ENCODE measurements at places on chromosomes 7 and 10.

- DNase-seq: no peak
Measured at GRCh38 chr10:110373059-110373458, 68.3 kb upstream of the SMNDC1 start.

DNA sequence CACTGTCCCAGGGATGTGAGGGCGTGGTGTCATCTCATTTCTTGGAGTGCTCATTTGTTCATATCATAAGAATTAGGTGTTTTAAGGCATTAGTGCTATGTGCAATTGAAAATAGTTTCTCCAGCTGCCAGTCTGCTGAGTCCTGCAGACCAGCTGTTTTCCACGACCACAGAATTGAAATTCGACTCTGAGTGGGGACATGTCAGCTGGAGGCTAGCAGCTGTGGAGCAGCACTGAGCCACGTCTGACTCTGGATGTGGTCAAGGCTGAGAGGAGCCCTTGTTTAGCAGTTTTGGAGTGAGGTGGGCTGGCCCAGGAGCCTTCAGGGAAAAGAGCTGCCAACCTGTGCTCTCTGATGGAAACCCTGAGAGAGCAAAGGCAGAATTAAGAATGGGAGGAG is 156.3 kb upstream of the GRB10 start:
- DNase-seq: no peak

DNA sequence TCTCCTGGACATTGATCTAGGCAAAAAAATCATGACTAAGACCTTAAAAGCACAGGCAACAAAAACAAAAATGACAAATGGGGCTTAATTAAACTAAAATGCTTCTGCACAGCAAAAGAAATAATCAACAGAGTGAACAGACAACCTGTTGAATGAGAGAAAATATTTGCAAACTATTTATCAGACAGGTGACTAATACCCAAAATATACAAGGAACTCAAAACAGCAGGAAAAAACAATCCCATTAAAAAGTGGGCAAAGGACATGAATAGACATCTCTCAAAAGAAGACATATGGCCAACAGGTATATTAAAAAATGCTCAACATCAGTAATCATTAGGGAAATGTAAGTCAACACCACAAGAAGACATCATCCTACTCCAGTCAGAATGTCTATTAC is 166.8 kb downstream of the MTERF1 start:
- DNase-seq: no peak

DNA sequence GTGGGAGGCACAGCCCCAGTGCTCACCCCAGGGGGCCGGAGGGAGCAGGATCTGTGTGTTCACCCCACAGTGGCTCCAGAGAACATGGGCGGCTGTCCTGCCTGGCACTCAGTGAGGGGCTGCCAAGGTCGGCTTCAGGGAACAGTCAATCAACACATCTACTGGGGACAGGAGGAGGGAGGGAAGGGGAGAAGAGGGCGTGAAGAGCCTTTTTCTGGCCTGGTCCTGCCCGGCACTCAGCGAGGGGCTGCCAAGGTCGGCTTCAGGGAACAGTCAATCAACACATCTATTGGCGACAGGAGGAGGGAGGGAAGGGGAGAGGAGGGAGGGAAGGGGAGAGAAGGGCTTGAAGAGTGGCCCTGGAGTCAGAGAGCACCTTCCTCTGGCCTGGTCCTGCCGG is 184.9 kb downstream of the ADARB2 start:
- DNase-seq: no peak

- no peak for DNase-seq
Measured at GRCh38 chr10:126439942-126440341, 51.7 kb upstream of the ADAM12 start.

- no peak for DNase-seq
Measured at GRCh38 chr10:119817991-119818888, 54.4 kb downstream of the MCMBP start.

DNA sequence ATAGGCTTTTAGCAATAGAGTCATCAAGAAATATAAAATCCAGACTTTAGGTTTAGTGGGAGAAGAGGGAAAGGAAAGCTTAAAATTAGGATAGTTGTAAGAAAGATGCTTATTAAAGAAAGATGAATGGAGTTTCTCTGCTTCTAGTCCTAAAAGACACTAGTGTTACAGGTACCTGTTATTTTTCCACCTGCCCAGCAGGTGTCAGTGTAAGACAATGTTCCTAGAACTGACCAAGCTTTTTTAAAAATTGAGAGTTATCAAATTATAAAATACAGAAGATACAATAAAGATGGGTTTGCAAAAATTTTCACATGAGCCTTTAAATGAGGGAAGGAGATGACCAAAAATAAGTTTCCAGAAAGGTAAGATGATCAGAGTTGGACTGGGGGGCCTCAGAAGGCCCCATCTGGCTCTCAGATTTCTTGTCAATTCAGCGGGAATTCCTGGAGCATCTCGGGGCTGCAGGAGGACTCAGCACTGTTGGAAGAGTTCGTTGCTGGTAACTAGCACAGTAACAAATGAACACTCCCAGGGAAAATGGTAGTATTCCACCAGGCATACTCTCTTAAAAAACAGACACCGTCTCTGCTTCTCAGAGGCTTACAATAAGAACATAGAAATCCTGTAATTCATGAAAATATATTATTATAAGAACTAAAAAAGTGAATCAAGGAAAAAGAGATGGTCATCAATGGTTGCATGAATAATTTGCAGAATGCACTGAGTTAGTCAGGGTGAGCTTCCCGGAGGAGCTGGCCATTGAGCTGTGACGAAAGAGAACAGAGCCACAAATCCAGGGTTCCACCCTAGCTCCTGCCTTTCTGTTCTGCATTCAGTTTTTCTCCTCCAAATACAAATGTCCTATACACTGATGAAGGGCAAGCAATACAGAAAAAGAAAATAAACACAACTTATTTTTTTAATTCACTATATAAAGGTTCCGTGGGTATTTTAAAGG is 71.8 kb upstream of the PIK3CG start:
- no peak for DNase-seq

DNA sequence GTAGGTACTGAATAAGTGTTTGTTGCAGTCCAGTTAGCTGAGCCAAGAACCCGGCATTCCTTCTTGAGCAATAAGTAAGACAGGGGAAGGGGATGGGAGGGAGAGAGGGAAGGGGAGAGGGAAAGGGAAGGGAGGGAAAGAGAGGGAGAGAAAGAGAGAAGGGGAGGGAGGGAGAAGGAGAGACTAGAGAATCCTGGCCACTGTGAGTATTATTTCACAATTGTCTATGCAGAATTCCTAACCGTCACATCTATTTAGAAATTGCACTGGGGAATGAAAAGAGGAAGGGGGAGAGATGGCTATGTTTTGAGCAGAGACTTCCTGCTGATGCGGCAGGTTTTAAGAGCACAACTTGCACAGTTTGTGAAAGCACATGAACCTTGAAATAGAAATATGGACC is 251.4 kb upstream of the ZMIZ1 start:
- DNase-seq: no peak

DNA sequence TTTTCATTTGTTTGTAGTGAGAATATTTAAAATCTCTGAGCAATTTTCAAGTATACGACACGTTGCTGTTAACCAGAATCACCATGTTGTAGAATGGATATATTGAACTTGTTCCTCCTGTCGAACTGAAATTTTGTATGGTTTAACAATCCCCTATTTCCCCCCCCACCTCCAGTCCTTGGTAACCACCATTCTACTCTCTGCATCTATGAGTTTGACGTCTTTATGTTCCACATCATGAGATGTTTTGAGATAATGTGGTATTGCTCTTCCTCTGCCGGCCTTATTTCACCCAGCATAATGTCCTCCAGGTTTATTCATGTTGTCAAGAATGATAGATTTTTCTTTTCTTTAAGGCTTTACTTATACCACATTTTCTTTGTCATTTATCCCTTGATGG is 17.4 kb upstream of the PRKCQ start:
- no peak for DNase-seq

GRCh38 chr7:1312136-1313070 is 79.7 kb downstream of the UNCX start:
- no peak for DNase-seq

DNA sequence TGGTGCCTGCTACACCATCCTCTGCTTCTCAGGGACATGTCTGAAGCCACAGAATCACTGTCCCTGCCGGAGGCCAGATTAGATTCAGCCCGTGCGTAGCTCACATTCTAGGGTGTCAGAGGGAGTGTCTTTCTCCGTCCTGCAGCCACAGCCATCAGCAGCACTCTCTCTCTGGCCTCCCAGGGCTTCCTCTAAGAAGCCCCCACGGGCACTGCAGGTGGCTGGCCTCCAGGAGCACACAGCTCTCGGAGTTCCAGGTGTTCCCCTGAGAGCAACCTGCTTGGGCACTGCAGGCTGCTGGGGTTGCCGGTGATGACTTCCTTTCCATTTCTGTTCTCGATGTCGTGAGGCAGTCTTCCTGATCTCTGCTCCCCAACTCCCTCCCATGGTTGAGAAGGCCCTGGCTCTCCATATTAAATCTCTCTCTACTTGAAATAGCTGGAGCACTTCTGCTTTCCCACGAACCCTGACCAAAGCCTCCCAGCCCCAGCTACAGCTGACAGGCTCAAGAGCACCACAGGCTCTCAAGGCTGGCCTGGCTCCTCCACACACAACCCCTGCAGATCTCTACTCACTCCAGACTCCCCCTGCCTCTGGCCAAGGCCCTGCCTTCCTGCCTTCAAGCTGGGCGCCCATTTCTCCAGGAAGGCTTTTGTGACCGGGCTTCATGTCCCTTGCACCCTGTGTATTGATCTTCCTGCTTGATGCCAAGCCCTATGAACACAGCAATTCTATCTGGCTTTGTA is 49.0 kb upstream of the TMEM72 start:
- no peak for DNase-seq

- no peak for DNase-seq
Measured at GRCh38 chr7:136530831-136531230, 337.6 kb upstream of the CHRM2 start.

- no peak for DNase-seq
Measured at GRCh38 chr10:120208488-120208887, 248.5 kb upstream of the PLPP4 start.

- DNase-seq: no peak
Measured at GRCh38 chr7:123792547-123792946, 43.7 kb upstream of the WASL start.

- DNase-seq: no peak
Measured at GRCh38 chr7:31002256-31002655, 38.5 kb downstream of the GHRHR start.

GRCh38 chr10:99430116-99430450 is 341 bp downstream of the GOT1 start:
- DNase-seq: peak; percentile 0

DNA sequence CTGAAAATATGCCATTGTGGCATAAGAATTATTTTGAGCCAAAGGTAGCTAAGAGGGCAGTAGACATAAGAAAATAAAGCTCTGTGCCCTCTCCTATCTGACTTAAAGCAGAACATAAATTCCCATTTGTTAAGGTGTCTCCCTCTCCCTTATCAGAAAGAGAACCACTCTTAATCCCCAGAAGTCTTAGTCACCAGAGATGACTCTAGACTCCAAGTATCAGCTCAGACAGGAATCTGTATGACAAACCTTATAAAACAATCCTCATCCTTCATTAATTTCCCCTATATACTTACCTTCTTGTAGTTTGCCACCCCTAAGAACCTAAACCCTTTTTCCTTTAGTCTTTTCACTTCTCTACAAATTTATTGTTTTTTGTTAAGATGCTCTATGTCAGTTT is 21.8 kb upstream of the PIP4K2A start:
- DNase-seq: no peak

DNA sequence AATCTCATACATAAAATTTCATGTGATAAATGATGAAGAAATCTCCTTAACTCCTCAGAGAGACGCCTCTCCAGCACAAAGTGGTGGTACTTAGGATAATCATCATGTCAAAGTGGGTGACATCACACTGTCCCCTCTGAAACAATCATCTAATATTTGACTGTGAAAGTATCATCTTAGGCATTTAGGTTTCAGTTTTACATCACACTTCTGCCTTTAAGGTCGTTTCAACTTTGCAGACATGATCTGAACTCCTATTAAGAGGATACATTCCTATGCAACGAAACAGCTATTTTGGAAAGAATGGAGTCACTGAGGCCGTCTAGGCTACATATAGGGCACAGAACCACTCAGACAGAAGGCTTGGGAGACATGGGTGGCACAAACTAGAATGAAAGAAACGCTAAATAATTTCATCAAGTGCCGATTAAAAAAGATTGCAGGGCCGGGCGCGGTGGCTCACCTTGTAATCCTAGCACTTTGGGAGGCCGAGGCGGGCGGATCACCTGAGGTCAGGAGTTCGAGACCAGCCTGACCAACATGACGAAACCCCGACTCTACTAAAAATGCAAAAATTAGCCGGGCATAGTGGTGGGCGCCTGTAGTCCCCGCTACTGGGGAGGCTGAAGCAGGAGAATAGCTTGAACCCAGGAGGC is 2.0 kb downstream of the VOPP1 start:
- no peak for DNase-seq

GRCh38 chr7:40120020-40120419 is 14.4 kb downstream of the MPLKIP start:
- no peak for DNase-seq

DNA sequence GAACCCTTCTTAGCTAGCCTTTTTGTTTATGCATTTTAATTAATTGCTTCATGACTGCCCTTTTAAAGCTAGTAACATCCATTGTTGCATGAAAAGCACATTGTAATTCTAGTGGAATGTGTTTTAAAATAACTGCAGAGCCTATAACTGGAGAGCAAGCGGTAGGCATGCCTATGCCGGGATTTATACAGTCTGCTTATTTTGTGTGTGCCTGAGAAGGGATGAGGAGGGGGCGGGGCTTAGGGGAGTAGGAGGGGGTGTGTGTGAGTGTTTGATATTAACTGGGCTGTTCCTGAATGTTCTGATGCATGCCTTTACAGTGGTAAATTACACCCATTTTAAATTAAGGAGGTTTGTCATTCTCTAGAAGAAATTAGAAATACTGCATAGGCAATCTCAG is 208.1 kb downstream of the TCF7L2 start:
- no peak for DNase-seq

- no peak for DNase-seq
Measured at GRCh38 chr10:73019100-73019499, 64.5 kb upstream of the PLA2G12B start.

DNA sequence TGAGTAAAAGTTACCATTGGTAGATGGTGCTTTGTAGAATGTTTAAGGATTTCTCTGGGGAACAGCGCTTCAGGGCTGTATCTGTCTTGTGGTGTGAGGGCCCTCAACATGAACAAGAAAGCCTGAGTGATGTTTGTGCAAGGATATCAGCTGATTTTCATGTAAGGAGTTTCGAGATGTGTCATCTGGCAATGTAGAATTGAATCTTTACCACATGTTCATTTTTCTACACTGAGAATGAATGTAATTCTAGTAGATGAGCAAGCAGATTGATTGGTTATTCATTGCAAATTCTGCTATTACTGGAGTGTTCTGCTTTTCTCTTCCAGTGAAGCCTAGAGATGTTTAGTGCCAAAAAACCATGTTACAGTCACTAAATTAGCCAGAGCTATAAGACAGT is 87.7 kb downstream of the ST7 start:
- no peak for DNase-seq
